Peyer's patch (tissue), 4 donors: ENCODE measurements at places on chromosomes 13 and 19. TPM values are rescaled to one million over a fixed set of nuclear protein-coding genes. Genes with fewer than 3 reads are reported as not detected.

GRCh38 chr13:67619995-67620380, 389.9 kb upstream of the PCDH9 start:
- no peak for DNase-seq

DNA sequence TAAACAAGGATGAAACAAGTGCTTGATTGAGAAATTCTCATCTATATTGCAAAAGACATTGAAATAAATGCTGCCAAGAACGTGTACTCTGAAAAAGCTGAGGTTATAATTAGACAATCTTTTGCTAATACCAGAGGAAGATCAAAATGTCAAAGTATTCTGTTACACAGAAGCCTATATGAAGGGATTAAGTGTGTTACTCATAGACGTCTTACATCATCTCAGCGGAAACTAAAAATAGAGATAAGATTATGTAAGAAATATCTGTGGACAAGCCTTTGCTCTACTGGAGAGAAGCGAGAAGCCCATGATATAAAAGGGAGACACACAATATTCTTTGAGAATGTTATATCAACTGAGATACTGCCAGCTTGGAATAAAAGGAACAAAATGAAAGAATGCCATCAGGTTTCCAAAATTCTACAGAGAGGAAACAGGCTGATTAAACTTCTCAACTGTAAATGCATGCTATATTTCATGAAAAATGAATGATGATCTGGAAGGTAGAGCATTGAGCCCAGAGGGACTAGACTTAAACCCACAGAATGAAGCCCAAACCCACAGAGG, 699.0 kb downstream of the GPC5 start:
- no peak for DNase-seq

GRCh38 chr19:49422407-49423070, 702 bp downstream of the PTH2 start:
- DNase-seq = no peak

GRCh38 chr13:49935171-49936074, 717 bp downstream of the SPRYD7 start:
- no peak for DNase-seq

Gene CHERP
- total RNA-seq = 24.7 TPM

Gene MAP4K1
- 116 TPM for total RNA-seq
